ENCODE measurements at places on chromosomes 2 and 18.
A peak's percentile ranks its signal among the peaks of the same experiment; 100 is the strongest.

GRCh38 chr2:68238955-68239822 is 13.1 kb downstream of the PPP3R1 start:
- DNase-seq = no peak

- no peak for DNase-seq
Measured at GRCh38 chr18:22021701-22022100, 147.7 kb upstream of the GATA6 start.

DNA sequence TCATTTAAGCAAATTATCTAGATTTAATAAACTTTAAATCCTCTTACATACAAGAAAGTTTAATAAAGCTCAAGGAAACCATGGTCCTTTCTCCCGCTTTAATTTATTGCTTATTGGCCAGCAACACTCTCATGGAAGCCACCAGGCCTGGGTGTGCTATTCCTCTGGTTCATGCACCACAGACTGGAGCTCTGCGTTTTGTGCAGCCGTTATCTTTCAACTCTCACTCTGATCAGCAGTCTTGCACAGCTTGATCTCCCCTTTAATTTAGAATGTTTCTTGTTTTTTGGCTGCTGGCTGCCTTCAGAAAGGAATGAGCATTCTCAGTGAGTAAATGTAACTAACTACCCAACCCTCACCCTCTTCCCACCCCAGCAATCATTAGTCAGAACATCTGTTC is 318.7 kb downstream of the MEIS1 start:
- no peak for DNase-seq

- DNase-seq = peak; percentile 72
Measured at GRCh38 chr2:6771634-6772611, 93.8 kb downstream of the CMPK2 start.

DNA sequence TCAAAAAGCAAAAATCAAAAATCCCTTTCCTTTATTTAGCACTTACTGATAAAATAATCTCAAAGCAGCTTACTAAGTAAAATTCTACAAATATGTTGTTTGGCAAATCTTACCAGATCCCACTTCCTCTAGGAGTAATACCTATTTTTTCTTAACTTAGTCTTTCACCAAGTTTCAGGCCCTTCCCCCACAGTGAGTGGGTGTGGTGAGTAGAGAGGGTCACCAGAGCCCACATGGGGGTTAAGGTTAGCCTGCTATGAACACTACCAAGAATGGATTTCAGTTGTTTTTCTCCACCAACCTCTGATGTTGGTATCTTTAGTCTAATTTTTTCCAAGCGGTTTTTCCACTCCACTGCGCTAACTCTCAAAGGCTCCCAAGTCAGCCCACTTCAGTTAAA is 23.2 kb downstream of the PIAS2 start:
- no peak for DNase-seq

- DNase-seq = no peak
Measured at GRCh38 chr2:46781468-46782189, 134.0 kb downstream of the MCFD2 start.

DNA sequence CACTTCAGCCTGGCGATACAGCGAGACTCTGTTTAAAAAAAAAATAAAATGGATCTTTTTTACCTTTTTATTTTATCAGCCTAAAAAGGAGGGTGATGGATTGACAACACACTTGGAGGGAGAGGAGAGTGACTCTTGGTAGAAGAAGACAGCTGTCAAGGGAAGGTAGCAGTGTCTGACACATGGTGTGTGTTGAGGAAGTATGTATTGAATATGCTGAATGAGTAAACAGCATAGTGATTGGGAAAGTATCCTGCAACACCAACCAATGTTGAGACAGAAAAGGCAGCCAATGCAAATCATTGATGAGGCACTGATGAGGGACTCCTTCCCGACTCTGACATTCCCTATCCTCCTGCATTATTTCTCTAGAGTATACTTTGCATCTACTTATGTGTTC is 306.4 kb downstream of the LPIN1 start:
- DNase-seq = no peak

DNA sequence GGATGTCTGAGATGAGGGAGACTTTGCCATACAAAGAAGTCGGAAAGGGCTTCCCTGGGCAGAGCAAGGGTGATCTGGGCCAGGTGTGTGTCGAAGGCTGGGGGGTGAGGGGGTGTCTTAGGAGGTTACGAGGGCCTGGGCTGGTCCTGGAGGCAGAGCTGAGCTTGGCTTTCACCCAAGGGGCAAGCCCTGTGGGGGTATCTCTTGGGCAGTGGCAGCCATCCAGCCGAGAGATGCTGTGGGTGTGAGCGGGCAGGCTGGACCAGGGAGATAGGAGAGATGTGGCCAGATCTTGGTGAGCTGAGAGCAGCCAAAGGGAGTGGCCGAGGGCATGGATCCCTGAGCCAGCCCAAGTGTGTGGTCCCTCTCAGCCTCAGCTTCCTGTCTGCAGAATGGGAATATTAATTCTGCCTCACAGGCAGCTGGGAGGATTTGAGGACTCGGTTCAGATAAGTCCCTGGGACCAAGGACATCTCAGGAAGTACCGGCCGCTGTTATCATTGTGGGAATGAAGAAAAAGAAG is 33.0 kb downstream of the MAL start:
- no peak for DNase-seq

DNA sequence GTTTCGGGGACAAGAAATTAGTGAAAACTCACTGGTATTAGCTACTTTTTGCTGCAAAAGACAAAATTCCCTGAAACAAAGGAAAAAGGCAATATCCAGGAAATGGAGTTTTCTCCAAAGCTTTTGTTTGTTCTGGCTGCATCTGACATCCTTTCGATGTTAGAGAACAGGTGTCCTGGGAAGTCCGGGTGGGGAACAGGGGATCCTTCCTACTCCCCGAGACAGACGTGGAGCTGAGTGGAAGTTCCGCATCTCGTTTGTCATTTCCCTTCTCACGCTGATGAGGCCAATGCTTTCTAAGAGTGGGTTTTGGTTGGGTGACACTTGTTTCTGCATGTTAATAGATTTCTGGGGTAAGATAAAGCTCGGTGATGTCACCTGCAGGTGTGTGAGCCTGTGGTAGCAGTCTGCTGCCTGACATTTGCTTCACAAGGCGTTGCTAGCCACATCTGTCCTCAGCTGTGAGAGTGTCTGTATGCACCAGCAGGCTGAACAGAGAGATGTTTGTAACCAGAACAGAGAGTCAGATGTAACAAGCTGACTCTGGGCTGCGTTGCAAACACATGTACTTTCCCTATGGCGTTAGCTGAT is 125.9 kb downstream of the ACOXL start:
- DNase-seq = no peak

GRCh38 chr18:10928772-10929373 is 220.5 kb downstream of the PIEZO2 start:
- DNase-seq = no peak

DNA sequence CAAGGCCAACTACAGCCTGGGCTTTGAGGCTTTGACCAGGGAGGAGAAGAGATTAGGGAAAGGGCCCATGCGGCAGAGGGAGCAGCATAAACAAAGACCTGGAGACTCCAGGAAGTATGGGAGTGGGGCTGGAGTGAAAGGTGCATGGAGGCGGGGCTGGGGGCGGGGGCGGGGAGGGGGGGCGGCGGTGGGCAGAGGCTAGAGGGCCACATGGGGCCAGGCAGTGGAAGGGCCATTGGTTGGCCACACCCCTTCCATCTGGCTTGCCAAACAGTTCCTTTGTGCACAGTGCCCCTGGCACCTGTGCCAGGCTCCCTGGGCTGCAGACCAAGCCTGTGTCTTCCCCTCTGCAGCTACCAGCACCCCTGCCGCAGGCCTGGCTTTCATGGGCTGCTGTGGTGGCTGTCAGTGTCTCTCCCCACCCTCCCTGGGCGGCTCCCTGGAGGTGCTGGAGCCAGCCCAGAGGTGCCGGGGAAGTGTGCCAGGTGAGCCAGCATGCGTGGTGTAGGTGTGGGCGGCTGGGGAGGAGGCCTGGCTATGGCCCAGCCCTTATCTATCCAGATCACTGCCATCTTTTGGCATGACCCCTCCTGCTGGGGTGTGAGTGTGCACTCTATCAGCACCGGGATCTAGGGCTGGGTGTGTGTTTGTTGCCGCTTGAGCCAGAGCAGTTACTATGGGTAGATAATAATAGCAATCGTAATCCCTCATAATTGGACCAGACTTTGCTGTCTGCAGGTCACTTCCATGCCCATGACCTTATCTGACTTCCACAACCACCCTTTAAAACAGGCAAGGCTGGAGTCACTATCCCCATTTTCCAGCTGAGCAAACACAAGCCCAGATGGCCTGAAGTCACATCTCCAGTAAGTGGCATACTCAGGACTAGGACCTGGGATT is 30.5 kb downstream of the DNMT3A start:
- DNase-seq = peak; percentile 91

- DNase-seq = no peak
Measured at GRCh38 chr2:41910126-41910525, 137.7 kb upstream of the PKDCC start.

DNA sequence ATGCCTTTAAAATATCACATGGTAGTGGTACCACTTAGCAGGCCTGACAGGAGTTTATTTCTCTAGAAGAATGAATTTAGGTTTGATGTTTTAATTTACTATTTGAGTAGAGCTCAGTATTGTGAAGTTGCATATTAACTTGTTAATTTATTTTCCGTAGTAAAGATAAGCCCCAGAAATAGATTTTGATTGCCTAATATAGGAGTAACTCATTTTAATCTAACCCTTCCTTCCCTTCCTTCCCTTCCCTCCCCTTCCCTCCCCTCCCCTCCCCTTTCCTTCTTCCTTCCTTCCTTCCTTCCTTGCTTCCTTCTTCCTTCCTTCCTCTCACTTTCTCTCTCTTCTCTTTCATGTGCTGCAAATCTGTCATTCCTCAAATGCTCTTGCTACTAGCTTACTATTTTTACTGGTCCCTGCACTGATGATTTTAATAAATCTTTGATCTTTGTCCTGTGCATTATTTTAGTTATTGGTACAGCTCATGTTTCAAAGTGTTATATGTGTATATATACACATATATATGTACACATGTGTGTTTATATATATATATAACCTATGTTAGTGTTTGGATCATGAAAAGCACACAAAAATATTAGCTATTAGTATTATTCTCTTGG is 862.6 kb upstream of the CNTNAP5 start:
- DNase-seq = no peak

DNA sequence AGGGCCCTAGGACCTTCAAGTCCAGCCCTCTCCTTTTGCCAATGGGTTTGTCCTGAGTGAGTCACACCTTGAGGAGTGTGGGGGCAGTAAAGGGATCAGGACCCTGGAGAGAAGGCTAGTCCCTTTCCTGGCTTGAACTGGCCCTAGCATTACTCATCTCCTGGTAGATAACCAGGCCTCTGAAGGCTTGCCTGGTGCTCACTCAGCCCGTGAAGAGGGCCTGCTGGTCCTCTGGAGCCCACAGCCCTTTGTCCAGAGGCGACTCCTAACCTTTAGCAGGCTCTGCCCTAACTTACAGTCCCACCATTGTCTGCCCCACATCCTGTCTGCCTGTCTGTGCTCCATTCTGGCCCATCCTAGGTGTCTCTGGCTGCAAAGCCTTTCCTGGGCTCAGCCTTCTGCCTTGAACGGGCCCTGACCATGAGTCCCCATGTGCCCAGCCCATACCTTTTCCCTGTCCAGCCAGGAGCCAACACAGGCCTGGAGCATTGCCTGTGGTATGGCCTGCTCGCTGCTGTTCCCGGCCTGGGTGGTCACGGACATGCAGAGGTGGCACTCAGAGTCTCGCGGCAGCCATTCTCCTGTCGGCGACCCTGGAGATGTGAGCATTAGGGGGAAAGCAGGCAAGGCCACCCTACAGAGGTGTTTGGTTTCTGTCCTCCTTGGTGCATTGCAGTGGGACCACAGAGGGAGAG is 5.0 kb downstream of the SFTPB start:
- DNase-seq = no peak

- no peak for DNase-seq
Measured at GRCh38 chr2:192327576-192327975, 132.8 kb upstream of the TMEFF2 start.

DNA sequence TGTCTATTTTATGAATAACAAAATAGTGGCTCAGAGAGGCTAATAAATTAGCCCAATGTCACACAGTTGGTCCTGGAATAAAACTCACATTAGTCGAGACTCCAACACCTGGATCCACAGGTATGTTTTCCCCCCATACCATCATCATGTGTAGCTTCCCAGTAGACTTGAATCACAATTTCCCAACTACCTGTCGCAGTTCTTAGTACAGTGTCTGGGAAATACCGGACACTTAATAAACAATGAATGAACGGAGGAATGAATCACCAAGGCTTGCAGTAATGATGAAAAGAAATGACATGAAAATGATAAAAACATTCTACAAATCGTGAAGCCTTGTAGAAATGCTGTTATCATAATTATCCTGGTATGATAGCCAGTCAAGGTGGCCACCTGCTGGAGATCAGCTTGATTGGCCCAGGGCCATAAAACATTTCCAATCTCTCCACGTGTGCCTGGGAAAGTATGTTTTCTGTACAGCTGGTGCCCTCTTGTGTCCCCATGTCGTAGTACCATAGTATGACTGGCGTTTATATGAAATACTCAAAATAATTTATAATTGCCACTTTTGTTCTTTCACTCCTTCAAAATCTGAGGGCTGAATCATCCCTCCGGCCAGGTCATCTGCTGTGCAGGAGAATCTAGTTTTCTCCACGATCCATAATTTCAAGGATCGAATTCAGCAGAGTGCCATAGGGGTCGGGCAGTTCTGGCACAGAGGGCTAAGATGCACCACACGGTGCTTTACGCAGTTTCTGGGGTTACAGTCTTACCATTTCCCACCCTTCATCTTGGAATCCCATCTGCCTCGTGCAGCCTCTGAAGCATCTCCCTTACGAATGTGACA is 95.4 kb downstream of the LAMA1 start:
- DNase-seq = peak; percentile 27

DNA sequence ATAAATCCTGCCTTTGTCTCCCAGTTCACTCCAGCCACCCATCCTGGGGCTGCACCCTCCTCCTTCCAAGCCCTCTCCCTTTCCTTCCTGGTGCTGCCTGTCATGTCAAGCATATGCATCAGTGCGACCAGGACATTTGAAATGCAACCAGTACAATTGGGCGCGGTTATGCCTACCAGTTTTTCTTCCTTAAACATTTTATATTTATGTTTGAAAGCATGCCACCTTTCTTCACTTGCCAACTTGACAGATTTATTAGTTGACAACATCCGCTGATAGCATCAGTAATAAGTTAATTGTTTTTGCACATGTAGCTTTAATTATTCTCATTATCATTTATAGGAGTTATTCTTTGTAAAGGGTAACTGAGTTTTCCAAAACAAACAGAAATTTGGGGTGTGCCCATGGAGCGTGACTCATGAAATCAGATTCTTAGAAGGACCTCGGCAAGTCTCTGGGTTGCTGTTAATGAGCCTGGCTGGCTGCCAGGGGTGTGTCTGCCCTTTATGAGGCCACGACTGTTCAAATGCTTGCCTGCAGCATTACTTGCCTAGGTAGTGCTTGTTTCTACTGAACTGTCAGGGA is 32.8 kb upstream of the IL1B start:
- peak; percentile 90 for DNase-seq

DNA sequence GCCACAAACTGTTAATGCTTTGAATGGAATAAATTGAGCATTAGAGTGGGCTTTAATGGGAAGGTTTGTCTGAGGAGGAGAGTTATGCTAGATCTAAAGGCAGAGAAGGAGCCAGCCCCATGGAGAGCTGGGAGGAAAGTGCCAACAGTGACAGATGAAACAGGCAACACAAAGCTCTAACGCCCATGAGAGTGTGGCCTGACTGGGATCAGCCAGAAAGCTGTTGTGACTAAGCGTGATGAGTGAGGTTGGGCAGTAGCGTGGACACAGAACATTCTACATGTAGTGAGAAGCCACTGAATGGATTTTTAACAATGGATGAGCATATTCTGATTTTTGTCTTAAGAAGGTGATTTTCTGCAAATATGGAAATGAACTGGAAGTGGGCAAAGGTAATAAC is 185.3 kb upstream of the SIX2 start:
- DNase-seq = no peak

GRCh38 chr2:235937087-235937486 is 231.1 kb downstream of the GBX2 start:
- no peak for DNase-seq

- no peak for DNase-seq
Measured at GRCh38 chr2:36556842-36557241, 41.1 kb downstream of the FEZ2 start.
